Activated CD8-positive, alpha-beta memory T cell treated with anti-CD3 and anti-CD28 coated beads for 4 hours (primary cell): ENCODE measurements at places on chromosomes 5 and 9.

GRCh38 chr5:50658246-50658645, 8.2 kb upstream of the PARP8 start:
- no peak for DNase-seq

- DNase-seq = no peak
These were observed 812.9 kb upstream of the ZNF608 start for GRCh38 chr5:125559296-125559695.

DNA sequence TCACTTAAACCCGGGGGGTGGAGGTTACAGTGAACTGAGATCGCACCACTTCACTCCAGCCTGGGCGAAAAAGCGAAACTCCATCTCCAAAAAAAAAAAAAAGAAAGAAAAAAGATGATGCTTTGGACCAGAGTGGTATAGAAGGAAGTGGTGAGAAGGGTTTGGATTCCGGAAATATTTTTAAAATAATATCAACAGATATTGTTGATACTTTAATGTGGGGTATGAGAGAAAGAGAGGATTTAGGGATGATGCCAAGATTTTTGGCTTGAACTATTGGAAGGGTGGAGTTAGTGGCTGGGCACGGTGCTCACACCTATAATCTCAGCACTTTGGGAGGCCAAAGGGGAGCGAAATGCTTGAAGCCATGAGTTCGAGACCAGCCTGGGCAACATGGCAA, 49.6 kb upstream of the PLIN2 start:
- DNase-seq = no peak

GRCh38 chr9:5419987-5420386, 17.7 kb downstream of the PLGRKT start:
- no peak for DNase-seq

- DNase-seq = no peak
These were observed 353.2 kb downstream of the PDE4D start for GRCh38 chr5:59540366-59540765.
